ENCODE measurements at places on chromosomes 5 and 9. TPM values are rescaled to one million over a fixed set of nuclear protein-coding genes. Genes with fewer than 3 reads are reported as not detected.

FOXD4L4 gene
- not detected for total RNA-seq

GABRA6 gene
- total RNA-seq = not detected

CTSV gene
- total RNA-seq = not detected

NRARP gene
- 24.5 TPM for total RNA-seq
